ENCODE measurements at places on chromosomes 2 and 18.

DNA sequence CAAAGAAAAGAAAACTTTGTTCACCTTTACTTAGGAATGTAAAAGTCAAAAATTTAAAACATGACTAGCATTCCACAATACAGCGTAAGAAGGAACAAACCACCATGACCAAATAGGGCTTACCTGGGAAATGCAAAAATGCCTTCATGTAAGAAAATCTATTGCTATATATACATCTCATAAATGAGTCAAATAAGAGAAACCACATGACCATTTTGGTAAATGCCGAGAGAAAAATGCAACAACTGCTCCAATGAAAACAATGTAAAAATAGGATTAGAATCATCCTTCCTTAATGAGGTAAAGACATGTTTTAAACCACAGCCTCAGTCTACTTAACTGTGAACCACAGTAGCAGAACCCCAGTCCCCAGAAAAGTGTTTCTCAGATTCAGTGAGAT lies 49.4 kb downstream of the TGOLN2 start:
- peak; percentile 91 for DNase-seq

DNA sequence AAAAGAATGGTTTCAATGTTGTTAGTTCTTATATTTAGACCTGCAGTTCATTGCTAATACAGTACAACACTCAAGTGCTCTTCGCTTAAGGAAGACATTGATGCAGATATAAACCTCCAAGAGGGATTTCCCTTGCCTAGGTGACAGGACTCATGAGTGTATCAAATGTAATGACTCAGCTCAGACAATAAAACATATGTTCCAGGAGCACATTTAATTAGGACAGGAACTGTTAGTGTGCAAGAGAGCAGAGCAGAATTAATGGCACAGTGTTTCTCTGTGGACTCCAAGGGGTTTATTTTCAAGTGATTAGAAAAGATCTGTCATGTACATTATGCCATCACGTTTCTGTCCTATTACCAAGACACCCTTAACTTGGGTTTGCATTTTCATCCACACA lies 375.0 kb downstream of the LRRTM4 start:
- no peak for DNase-seq

DNA sequence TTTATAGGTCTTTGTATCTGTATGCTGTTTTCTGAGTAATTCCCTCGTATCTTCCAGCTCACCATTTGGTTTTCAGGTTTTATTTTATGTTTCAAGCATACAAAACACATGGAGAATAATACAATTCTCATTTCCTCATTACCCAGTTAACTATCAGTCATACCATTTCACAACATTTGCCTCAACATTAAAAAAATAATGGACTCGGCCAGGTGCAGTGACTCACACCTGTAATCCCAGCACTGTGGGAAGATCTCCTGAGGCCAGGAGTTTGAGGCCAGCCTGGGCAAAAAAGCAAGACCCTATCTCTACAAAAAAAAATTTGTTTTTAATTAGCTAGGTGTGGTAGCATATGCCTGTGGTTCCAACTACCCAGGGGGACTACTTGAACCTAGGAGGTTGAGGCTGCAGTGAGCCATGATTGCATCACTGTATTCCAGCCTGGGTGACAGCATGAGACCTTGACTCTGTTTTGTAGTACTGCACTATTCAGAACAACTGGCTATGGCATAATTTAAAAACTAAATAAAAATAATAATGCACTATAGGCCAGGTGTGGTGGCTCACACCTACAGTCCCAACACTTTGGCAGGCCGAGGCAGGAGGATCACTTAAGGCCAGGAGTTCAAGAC lies 20.3 kb downstream of the NPC1 start:
- DNase-seq, result no peak

DNA sequence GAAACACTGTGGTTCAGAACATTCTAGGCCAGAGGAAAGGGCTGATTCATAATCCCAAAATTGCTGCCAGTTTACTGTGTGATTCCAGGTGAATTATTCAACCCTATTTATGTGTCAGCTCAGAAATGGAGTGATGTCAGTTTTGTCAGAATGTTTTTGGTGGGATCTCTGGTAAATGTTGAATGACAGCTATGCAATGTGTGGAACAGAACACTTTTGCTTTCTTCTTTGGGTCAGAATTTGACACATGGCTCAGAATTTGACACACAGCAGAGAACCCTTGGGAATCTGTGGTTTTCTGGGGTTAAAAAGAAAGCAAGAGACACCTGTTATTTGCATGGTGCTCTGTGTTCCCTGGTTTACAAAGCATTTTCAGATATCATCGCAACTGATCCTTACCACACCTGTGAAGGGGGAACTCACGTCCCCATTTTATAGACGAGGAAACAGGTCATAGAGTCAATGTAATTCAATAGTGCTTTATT lies 1.6 kb upstream of the MTA3 start:
- no peak for DNase-seq

GRCh38 chr18:35010156-35010555 lies 31.1 kb upstream of the MAPRE2 start:
- no peak for DNase-seq

DNA sequence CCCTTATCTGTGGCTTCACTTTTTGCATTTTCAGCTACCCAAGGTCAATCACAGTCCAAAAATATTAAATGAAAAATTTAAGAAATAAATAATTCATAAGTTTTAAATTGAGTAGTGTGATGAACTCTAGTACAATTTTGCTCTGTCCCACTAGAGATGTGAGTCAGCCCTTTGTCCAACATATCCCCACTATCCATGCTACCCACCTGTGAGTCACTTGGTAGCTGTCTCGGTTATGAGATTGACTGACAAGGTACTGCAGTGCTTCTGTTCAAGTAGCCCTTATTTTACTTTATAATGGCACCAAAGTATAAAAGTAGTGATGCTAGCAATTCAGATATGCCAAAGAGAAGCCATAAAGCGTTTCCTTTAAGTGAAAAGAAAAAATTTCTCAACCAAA lies 28.8 kb downstream of the ADCY3 start:
- no peak for DNase-seq

DNA sequence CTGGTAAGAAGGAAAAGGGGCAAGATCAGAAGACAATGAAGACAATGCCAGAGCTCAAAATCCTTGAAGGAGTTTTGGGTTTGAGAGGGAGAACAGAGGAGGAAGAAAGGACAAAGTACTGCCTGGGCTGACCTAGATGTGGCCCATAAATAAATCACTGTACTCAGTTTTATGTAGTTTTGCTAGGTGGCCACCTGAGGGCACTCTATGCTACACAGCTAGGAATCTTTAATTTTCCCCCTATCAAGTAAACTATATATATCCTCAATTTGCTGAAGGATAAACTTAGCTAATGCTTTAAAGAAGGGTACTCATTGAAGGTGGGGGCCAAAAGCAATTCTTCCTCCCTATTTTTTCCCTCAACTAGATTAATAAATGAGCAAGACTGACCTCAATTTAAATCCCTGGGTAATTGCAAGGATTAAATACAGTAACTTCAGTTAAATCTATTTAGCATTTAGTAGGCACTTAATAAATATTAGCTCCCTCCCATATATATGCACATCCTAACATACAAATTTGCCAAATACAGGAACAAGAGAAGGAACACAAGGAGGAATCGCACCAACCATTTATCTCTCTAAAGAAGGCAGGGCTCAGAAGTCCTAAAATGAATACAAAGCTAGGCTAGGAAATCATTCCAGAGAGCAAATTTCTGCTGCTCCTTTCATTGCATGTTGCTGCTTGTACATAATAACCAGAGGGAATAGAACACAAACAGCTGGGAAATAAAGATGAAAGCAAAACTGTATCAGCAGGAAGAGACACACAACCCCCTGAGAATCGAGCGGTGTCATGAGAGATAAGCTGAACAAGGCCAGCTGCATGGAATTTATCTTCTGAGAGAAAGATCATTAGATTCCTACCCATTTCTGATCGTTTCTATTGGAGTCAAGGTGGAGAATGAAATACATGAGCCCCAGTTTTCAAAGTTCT lies 540.1 kb downstream of the NRXN1 start:
- DNase-seq, result peak; percentile 8

DNA sequence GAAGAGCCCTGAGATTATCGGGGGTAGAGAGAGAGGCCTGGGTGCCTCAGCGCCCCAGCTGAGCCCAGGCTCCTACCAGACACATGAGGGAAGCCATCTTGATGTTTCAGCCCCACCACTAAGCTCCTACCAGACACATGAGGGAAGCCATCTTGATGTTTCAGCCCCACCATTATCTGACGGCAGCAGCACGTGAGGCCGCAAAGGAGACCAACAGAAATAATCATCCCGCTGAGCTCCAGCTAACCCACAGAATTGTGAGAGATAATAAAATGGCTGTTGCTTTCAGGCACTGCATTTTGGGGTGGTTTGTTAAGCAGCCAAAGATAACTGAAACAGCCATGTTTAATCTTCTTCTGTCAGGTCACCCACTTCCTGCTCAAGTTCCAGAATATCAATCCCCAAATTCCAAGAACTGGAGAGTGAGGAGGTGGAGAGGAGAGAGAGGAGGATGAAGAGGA lies 29.3 kb upstream of the SOS1 start:
- no peak for DNase-seq

DNA sequence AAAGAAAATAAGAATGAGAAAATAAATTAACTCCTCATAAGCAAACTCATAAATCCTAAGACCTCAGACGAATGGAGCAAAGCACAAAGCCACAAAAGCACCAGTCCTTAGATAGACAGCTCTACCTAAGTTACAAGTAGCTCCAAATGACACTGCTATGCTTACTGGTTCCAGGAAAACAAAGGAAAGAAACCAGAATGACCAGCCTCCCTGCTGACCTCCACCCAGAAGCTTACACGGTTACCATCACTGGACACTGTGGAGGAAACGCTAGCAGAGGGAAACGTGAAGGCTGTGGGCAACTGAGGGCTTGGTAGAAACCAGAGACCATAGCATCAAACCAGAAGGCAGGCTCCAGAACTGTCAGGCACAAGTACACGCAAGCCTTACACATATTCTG lies 67.8 kb downstream of the STK39 start:
- no peak for DNase-seq

DNA sequence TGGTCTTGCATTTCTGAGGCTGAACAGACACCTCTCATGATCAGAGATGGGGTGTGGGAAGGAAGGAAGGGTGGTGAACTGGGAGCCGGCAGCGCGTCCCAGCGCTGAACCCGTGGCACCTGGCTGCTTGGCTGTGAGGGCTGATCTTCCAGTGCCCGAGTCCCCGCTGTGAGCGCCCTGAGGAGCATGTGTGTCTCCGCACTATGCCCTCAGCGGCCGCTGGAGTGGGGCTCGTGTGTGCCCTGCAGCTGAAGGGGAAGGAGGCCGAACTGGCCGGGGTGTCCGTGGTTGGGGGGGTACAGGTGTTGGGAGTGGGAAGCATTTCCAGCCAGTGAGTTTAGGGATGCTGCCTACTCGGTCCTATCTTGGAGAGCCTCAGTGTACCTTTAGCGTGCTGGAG lies 82.2 kb downstream of the LDLRAD4 start:
- DNase-seq, result no peak

- no peak for DNase-seq
Measured at GRCh38 chr2:20156836-20157192, 68.1 kb downstream of the SDC1 start.

GRCh38 chr2:60475123-60475830 lies 78.2 kb downstream of the BCL11A start:
- peak; percentile 80 for DNase-seq

DNA sequence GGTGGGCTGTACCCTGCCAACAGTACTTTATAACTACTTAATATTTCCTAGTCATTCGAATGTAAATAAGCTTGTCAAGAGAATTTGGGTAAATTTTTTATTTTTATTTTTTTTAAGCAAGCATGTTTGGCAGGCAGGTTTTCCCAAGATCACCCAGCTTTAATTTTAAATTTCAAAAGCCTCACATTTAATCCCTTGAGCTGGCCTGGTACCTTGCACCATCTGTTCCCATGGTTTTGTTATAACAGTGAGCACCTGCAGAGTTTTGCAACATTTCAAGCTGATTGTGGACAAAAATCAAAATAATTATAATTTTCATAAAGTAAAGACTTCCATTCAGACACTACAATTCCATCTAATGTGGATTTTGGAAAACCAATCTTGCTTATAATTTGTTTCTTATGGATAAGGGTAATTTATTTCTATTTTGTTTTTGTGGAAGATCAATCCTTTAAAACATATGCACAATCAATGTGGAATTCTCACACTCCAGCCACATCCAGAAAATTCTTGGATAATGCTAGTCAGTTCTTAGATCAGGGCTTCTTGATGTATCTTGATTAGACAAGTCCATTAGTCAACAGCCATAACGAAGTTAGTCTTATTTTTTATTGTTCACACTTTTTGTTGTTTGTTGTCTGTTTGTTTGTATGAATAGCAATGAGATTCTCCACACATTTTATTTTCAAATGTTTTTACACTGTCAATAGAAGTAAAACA lies 689.3 kb downstream of the NR4A2 start:
- no peak for DNase-seq
